Endothelial cell of umbilical vein (primary cell): ENCODE measurements at places on chromosomes 2 and 18. TPM values are rescaled to one million over a fixed set of nuclear protein-coding genes. Genes with fewer than 3 reads are reported as not detected.

Gene SPAST
- total RNA-seq, result 23.0 and 24.9 TPM in 2 replicates

Gene VIT
- 0.48 and 0.88 TPM in 2 replicates for total RNA-seq

Gene CCDC68
- total RNA-seq, result 1.0 and 2.9 TPM in 2 replicates

Gene ST8SIA5
- total RNA-seq, result 0.32 and 0.62 TPM in 2 replicates

Gene C2orf92
- 4.2 and 7.9 TPM in 2 replicates for total RNA-seq

Gene RESP18
- not detected in 2 replicates for total RNA-seq

Gene UGT1A10
- not detected in 2 replicates for total RNA-seq

Gene BUB1
- 54.1 and 66.4 TPM in 2 replicates for total RNA-seq

Gene IGFBP5
- 0.05 TPM in 1 of 2 replicates, not detected in the other for total RNA-seq

Gene PID1
- not detected in 2 replicates for total RNA-seq

Gene DNAJC5G
- total RNA-seq, result 0.16 and 0.77 TPM in 2 replicates

Gene IRS1
- total RNA-seq, result 0.05 and 0.11 TPM in 2 replicates

Gene TNS1
- total RNA-seq, result 35.6 and 52.1 TPM in 2 replicates
